Inflammatory macrophage treated with lipopolysaccharide for 4 hours (primary cell): ENCODE measurements at places on chromosomes 4 and X.
A peak's percentile ranks its signal among the peaks of the same experiment; 100 is the strongest.

- peak; percentile 6 for DNase-seq
Measured at GRCh38 chr4:2007804-2008670, 737 bp downstream of the NELFA start.

DNA sequence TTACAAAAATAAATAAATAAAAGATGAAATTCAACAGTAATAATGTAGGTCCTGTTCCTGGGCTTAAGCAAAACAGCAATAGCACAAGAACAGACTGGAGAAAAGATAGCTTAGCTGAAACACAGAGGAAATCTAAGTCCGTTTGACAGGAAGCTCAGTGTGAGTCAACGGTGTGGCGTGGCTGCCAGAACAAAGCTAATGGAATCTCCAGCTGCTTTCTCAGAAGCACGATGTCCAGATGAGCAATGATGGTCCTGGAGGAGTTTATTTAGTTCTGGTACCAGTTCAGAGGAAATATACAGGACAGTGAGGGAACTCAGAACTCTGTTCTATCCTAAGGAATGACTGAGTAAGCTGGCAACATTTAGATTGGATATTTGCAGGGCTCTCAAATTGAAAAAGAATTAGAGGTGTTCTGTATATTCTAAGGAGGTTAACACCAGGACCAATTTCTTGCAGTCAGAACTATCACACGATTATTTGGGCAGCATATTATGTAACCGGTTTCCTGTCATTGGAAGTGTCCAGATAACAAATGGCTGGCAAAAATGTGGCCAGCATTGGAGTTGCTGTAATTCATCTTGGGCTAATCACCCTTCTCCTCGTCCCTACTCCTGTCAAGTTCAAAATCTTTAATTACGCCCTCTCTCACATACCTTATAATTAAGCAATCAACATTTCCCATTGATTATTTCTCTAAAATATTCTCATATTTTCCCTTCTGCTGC is 12.7 kb downstream of the GAB3 start:
- DNase-seq: peak; percentile 71

GRCh38 chr4:126375462-126376054 is 1060.8 kb downstream of the FAT4 start:
- no peak for DNase-seq

DNA sequence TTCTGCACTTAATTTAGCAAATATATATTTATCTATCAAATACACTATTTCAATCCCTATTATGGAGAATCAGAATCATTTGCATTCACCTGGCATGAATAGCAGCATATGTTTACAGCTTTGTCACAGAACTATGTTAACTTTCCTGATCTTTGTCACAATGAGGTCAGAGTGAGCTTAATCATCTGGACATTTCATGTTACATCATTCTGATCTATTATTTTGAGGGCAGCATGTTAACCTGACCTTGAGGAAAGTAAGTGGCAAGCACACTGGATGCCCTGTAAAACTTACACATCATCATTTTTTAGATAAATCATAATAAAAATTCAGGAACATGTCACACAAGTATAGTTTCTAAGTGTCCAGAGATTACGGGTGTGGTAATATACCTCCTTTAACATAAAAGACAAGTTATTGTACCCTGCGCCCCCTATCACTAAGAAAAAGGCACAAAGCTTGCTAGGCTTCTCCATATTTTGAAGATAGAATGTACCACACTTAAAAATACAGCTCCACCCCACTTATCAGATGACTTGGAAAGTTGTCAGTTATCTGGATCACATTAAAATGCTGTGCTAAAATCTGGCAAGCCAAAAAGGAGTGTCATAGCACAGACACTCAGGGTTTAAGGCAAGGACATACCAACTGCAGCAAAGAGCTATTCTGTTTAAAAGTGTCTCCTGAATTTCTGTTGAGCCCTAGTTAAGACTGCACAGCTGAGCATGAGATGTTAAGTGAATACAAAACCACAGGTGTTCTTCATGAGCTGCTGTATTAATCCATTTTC is 182.7 kb upstream of the FAT4 start:
- DNase-seq: no peak

GRCh38 chrX:26262121-26262523 is 46.2 kb downstream of the MAGEB5 start:
- DNase-seq: no peak

DNA sequence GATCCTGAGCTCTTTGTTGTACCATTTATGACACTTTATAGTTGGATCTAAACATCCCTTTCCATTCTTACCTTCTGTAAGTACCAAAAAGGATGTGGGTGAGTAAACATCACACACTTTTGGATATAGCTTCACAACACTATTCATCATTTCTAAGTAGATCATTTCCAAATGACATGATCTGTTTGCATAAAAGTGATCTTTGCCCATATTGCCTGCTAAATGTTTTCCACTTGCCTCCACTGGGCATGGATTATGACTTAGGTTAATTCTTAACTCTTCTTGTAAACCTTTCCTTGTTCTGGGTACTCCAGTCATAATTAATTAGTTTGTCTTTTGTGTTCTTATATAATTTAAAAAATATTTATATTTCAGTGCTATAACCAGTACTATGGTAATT is 244.9 kb upstream of the AGA start:
- DNase-seq: no peak

- DNase-seq: no peak
Measured at GRCh38 chr4:24067367-24068193, 177.7 kb upstream of the PPARGC1A start.

DNA sequence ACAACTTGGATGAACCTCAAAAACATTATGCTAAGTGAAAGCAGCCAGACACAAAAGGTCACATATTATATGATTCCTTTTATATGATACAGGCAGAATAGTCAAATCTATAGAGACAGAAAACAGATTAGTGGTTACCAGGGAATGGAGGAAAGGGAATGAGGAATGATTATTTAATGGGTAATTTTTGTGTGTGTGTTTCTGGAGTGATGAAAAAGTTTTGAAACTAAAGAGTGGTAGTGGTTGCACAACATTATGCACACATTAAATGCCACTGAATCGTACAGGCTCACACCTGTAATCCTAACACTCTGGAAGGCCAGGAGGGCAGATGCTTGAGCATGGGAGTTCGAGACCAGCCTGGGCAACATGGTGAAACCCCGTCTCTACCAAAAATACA is 19.6 kb upstream of the SOD3 start:
- DNase-seq: no peak

GRCh38 chr4:1058198-1058996 is 47.0 kb downstream of the FGFRL1 start:
- DNase-seq: no peak

DNA sequence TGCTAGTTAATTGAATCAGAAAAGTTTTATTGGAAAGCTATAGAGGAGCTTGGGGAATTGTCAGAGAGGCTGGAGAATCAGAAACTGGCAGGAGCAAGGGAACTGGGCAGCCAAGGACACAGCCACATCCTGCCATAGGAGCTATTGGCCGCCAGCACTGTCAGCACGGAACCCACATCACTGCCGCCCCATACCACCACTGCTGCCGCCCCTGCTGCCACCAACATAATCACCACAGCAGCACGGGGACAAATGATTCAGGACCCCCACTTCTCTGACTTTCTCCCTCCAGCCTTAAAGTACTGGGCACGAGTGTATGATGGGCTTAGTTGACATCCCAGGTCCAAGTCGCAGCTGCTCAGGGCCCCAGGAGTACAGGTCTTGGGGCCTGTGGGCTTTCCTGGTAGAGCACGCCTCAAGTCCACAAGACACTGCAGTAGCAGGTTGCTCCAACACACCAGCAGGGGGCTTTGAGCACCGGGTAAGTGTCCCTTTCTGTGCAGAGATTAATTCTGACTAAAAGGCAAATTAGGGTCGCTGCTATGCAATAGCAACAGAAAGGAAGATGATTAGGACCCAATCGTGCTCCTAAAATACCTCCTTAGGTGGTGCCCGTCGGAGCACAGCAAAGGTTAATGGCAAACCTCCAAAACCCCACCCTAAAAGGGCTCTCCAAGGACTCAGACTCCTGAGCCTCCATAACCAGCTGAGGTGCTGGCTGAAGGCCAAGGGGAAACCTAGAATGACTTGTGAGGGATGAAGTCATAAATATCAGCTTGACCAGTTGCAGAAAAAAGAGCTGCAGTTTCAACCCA is 6.9 kb downstream of the PJA1 start:
- DNase-seq: peak; percentile 67

- no peak for DNase-seq
Measured at GRCh38 chr4:47771020-47771419, 66.8 kb downstream of the CORIN start.

DNA sequence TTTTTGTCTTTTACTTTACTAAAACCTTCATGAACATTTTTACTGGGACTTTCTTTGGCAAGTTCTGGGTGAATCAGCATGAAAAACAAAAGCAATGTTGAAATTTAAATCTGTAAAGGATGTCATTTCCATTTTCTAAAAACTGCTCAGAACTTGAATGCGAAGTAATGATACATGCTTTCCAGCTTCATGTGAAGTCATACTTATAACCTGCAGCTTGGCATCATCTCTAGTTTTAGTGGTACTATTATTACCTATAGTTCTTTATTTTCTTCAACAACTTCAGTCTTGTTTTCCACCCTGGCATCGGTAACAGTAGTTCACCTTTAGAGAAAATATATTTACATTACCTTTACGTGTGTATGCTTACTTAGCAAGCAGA is 421.4 kb upstream of the DIPK2B start:
- DNase-seq: no peak

- DNase-seq: no peak
Measured at GRCh38 chrX:113492895-113493294, 652.3 kb upstream of the AMOT start.

GRCh38 chrX:134006484-134007161 is 21.2 kb upstream of the GPC3 start:
- peak; percentile 0 for DNase-seq

DNA sequence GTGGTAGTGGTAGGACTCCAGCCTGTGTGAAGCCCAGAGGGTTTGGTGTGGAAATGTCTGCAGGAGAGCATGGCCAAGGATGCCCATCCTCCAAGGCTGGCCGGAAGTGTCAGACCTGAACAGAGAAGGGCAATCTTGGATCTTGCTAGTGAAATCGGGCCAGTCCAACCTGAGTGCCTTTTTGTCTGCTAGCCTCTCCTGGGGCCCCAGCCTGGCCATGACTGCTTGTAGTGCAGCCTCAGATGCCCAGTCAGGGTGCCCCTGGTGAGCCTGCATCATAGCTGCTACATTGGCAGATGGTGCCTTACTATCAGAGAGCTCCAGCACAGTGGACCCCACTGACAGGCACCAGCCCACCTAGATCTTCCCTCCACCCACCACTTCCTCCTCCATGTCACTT is 99.3 kb upstream of the PCDH18 start:
- no peak for DNase-seq

GRCh38 chr4:112531146-112531545 is 15.2 kb upstream of the NEUROG2 start:
- DNase-seq: no peak

DNA sequence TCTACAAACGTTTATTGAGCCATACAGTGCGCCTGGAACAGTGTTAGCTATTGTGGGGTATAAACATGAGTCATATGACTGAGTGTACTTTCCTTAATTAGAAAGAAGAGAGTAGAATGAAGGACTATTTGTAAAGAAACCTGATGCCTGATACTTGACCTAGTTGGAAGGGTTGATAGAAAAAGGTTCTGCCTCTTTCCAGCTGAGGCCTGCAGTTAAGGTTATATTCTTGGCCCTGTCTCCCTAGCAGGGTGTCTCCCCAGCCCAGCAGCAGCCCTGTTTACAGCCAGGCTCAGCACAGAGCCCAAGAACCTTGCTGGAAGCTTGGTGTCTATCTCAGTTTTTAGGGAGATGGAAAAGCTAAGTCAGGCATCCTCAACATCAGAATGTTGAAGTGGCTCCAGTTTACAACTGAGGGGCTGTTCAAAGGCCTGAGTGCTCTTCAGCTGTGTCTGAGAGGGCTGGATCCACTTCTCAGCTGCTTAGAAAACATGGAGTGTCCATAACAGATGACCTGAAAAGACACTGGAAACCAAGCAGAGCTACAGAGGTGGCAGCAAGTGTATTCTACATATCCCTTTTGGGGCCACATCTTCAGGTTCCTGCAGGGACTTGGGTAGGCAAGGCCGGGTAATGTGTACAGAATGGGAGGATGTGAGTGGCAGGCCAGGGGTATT is 21.6 kb downstream of the NYX start:
- no peak for DNase-seq

DNA sequence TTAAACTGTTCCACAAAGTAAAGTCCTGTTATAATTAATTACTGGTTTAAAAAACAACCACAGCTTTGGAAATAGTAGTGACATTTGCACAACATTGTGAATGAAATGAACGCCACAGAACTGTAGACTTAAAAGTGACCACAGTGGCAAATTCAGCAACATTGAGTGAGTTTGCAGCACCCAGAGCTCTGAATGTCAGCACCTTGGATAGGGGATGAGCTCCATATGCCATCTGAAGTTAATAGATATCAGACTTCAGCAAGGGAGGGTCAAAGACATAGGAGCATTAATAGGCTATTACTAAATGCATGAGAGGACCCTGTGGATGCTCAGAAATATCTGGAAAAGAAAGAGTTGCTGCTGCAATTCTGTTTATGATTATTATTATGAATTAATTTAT is 55.3 kb upstream of the KCNIP4 start:
- DNase-seq: no peak

- DNase-seq: peak; percentile 75
Measured at GRCh38 chr4:165133150-165133549, 20.5 kb upstream of the TMEM192 start.

GRCh38 chrX:30822068-30822681 is 66.9 kb downstream of the TAB3 start:
- DNase-seq: peak; percentile 43

DNA sequence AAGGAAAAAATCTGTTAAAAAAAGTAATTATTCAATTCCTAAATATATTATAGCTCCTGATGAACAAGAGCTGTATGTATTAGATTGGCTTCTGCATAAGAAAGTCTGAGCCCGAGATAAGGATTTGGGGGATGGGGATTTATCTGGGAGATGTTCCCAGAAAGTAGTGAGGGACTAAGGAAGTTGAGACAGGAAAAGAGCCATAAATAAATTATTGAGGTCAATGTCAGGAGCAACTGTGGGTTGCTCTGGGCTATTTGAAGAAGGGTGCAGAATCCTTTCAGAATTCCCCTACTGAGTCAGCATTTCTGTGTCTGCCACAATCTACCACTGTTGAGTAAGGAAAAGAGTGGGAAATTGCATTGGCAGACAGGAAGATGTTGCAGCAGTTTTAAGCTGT is 3.1 kb upstream of the TDO2 start:
- DNase-seq: no peak

GRCh38 chrX:13821738-13822137 is 4.8 kb upstream of the GPM6B start:
- DNase-seq: no peak

- no peak for DNase-seq
Measured at GRCh38 chr4:57254754-57255153, 144.6 kb upstream of the IGFBP7 start.

- peak; percentile 74 for DNase-seq
Measured at GRCh38 chrX:18674788-18675735, 3.2 kb upstream of the RS1 start.

GRCh38 chrX:12548746-12549145 is 242.5 kb upstream of the PRPS2 start:
- no peak for DNase-seq

DNA sequence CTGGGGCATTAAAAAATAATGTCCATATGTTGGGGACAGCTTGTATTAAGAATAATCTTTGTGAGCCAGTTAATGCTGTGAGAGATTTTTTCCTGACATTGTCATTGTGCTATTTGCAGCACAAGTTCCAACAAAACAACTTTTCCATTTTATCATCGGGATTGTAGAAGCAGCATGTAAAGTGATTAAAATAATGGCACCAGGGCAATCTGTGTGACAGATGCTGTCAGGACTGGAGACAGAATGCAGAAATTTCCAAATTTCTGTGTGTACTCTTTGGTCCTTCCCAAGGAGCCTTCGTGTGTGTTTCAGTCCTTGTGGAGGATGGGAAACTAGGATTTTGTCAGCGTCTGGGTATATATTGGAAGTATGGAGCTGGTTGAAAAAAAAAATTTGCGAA is 101.5 kb upstream of the LIMCH1 start:
- DNase-seq: no peak
